ENCODE measurements at places on chromosomes 16 and 17.

- DNase-seq = no peak
Observed at GRCh38 chr17:13346081-13346533, 255.6 kb downstream of the HS3ST3A1 start.

GRCh38 chr17:53971361-53971760, 148.6 kb downstream of the KIF2B start:
- no peak for DNase-seq

DNA sequence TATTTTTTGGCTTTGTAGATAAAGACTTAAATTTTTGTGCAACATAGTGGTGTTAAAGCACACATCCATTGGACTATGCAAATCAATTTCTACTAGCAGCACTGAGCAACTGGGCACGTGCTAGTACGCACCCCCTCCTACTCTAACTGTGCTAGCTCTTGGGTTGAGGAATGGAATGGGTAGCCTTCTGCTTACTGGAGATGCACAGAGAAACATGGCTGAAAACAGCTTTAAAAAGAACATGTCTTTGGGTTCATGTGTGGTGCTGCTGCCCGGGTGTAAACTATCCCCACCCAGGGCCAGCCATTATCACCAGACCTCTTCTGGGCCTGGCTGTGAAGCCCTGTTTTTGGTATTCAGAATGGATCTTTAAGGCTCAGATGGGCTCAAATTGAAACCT, 7.3 kb downstream of the ESRP2 start:
- DNase-seq = no peak

DNA sequence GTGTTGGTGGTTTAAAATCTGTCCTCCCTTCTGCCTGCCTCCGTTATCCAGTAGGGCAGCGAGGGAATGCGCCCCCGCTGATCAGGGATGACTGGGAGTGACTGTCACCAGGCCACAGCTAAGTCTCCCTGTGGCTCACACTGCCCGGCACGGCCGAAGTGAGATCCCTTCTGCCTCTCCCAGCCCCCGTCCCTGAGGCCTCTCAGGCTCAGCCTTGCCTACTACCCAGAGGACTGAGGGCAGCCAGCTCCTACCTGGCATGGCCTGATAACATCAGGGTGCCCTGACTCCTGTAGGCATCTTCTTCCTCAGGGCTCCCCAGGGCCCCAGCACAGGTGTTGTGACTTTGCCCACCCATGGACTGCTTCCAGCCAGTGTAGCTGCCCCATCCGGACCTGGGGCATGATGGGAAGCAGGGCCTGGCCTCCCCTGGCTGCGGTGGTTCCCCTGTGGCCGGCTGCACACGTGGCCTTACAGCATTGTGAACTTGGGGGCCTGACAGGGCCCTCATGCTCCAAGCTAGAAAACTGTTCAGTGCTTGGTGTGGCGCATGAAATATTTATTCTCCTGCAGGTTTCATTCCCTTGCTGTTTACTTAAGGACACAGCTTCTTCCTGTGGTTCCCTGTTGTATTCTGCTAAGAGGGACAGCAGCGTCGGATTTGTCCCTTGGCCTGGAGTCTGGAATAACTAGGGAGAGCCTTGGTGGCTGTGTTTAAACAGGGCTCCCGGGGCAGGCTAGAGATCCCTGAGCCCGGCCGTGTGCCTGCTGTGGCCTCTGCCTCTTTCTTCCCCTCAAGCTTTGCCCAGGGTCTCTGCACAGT, 30.0 kb downstream of the GINS2 start:
- no peak for DNase-seq

All from NCI-H774 (cell line).